ENCODE measurements at places on chromosomes 7 and 10. TPM values are rescaled to one million over a fixed set of nuclear protein-coding genes. Genes with fewer than 3 reads are reported as not detected.

GRCh38 chr7:114652041-114652440 lies 237.4 kb downstream of the FOXP2 start:
- DNase-seq = no peak

Gene ASZ1
- total RNA-seq = 0.08 TPM

GRCh38 chr7:54985426-54986330 lies 33.1 kb upstream of the EGFR start:
- no peak for DNase-seq

DNA sequence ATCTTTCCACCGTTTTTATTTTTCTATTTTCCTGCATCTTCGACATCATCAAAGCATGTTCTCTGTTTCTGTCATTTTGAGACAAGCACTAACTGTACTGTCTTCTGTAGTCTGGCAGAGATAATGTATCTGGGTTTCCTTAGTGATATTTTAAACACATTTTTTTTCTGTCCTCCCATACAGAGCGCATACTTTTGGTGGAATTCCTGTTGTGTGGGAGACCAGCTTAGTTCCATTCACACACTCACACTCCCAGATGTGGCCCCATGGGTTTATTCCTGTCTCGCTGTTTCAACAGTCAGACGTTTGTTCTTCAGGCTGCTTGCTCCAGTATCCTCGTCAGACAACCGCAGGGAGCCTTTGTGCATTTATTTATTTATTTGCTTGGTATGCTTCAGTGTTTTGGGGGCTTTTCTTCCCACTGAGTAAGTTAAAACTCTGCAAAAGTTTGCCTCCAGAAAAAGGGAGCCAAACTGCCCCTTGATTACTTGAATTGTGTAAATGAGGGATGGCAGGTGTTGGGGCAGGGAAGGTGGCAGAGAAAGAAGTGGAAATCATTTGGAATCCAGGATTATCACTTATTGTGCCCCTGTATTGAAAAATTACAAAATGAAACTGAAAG lies 456.8 kb upstream of the KLF6 start:
- DNase-seq = no peak

Gene SEMA4G
- total RNA-seq = 13.9 TPM

DNA sequence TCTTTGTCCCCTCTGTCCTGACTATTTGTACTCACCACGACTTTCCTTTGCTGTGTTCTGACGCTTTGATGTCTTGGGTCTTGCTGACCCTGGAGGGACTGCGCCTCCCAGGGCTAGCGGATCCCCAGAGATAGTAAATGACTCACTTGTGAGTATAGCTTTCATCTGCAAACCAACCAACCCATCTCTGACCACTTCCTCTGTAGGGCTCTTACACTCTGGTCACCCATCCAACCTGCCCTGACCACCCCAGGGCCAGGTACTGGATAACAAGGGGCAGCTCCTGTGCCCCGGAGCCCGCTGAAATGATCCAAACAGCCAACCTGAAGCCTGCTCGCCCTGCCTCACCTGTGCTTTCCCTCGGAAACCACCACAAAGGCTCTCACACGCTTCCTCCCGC lies 125.2 kb upstream of the CARD11 start:
- DNase-seq = no peak

- DNase-seq = no peak
Measured at GRCh38 chr10:11242443-11243387, 225.0 kb downstream of the CELF2 start.

- no peak for DNase-seq
Measured at GRCh38 chr7:112092709-112093395, 113.3 kb downstream of the DOCK4 start.

DNA sequence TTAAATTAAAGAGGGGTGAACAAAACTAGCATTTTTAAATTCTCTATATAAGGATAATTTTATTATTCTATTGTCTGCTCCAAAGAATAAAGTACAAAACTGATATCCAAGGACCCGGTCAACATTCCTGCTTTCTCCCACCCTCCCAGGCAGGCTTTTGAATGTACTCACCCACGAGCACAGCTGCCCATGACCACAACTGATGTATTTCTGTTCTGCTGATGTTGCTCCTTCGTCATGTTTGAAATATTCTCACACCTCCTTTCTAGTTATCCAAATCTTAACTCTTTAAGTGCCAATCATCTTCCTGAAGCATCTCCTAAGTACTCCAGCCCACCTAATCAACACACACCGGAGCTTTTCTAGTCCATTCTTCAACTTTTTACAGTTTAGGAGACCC lies 46.7 kb downstream of the CALD1 start:
- DNase-seq = no peak

GRCh38 chr10:3068201-3068967 lies 1.0 kb downstream of the PFKP start:
- DNase-seq = no peak

Gene ZDHHC6
- 14.1 TPM for total RNA-seq

Gene GRID2IP
- total RNA-seq = 0.05 TPM

Gene ADARB2
- 0.59 TPM for total RNA-seq

GRCh38 chr10:113859261-113859660 lies 4.8 kb downstream of the NHLRC2 start:
- no peak for DNase-seq

GRCh38 chr10:10677479-10677878 lies 340.2 kb upstream of the CELF2 start:
- peak; percentile 35 for DNase-seq

Gene RAPGEF5
- total RNA-seq = 16.4 TPM

DNA sequence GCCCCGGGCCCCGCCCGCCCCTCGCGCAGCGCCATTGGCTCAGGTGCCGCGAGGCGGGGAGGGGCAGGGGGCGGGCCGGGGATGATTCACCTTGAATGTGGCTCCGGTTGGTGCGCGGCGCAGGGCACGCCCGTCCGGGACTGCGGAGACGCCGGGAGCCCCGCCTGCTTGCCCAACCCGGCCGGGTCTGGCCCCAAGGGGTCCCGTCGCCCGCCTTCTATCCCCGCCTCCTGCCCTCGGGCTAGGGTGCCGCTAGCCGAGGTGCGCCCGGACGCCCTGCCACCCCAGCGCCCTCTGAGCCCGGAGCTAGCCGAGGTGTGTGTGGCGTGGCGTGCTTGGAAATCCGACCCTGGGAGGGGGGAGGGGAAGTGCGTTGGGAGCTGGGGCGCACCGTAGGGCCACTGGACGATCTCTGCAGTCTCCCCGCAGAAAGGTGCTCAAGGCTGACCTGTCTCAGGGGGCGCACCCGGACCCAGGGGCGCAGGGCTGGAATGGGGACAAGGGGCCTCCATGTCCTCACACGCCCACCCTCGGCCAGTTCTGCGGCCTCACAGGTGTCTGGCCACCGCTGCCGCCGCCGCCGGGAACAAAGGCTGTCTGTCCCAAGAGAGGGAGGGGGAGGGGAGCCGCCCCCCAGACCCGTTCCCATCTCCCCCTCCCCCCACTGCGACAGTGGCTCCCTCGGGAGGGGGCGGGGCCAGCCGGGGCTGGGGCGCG lies 168.9 kb downstream of the NRF1 start:
- DNase-seq = no peak

GRCh38 chr10:117075064-117075463 lies 63.0 kb downstream of the VAX1 start:
- no peak for DNase-seq

GRCh38 chr7:138278601-138279000 lies 181.5 kb upstream of the TRIM24 start:
- no peak for DNase-seq

GRCh38 chr10:64571056-64571455 lies 1049.9 kb downstream of the REEP3 start:
- DNase-seq = no peak

- DNase-seq = no peak
Measured at GRCh38 chr7:111012149-111012548, 78.8 kb upstream of the LRRN3 start.
